ENCODE measurements at places on chromosomes 2 and 18.

DNA sequence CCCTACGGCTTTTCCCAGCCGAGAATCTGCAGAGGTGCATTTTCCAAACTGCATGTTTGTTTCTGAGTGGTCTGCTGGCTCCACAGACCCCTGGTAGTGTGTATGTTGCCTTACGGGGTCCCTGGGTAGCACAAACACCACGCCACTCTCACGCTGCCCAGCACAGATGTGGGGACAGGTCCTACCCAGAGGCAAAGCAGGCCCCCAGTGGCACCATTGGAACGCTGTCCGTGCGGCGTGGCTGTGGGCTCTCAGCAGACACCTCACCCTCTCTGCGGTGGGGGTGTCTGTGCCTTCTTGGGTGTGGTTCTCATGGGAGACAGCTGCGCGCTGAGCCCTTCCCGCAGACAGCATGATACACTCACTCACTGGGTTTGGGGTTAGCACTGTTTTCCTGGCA lies 137.4 kb downstream of the NFATC1 start:
- no peak for DNase-seq

- no peak for DNase-seq
Measured at GRCh38 chr2:235640926-235641723, 147.3 kb downstream of the AGAP1 start.

- no peak for DNase-seq
Measured at GRCh38 chr2:45625824-45626223, 14.8 kb upstream of the SRBD1 start.

- no peak for DNase-seq
Measured at GRCh38 chr2:172693037-172693436, 42.6 kb upstream of the RAPGEF4 start.

DNA sequence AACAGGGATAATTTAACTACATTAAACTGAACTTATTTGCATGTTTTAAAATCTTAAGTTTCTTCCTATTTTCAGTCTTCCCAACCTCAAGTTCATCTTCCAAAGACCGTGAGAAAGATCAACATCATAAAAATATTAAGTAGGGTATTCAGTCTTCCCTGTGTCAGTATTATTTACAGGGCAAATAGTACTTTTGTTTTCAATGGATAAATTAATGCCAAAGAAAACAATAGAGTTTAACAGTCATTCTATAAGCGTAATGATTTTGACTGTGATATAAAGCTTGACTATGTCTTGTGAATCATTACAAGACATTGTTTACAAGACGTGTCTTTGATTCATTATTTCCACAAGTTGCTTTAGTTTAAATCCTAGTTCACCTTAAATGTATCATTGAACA lies 48.0 kb upstream of the NRXN1 start:
- DNase-seq = no peak

All from effector memory CD4-positive, alpha-beta T cell (primary cell).